Effector memory CD8-positive, alpha-beta T cell (primary cell): ENCODE measurements at places on chromosomes 13 and 19.
A peak's percentile ranks its signal among the peaks of the same experiment; 100 is the strongest.

DNA sequence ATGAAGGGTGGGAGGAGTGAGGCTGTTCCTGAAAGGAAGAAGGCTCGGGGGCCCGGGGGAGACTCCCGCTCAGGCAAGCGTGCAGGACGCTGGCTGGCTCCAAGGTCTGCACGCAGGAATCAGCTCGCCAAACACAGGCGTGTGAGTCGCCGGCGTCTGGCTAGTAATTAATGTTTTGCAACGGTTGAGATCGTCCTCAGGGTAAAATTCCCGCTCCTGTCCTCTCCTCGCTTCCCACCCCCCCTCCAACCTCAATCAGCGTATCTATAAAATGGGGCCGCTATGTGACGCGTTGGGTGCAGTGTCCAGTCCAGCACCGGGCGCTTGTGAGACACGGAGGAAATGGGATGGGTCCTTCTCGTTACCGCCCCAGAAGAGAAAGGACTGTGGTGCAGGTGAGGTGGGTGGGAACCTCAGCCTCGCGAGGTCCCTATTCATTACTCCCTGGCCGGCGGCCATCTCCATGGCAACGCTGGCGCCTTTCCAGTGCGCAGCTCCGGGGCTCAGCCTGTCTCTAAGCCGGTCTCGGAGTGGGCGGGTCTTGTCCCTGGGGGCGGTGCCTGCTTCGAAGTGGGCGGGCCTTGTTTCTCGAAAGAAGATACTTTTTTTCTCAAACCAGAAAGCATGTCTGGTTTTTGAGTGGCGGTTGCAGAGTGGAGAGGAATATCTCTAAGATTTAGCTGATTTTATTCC is 6.5 kb upstream of the ZNF579 start:
- H3K27me3 ChIP-seq: no peaks in the 10 kb centered on the region
- peaks cover 5% of the 10 kb centered on the region for H3K36me3 ChIP-seq
- H3K4me3 ChIP-seq: peak overlapping the region; percentile 69
- DNase-seq: peak; percentile 95
- H3K4me1 ChIP-seq: peaks cover 11% of the 10 kb centered on the region

DNA sequence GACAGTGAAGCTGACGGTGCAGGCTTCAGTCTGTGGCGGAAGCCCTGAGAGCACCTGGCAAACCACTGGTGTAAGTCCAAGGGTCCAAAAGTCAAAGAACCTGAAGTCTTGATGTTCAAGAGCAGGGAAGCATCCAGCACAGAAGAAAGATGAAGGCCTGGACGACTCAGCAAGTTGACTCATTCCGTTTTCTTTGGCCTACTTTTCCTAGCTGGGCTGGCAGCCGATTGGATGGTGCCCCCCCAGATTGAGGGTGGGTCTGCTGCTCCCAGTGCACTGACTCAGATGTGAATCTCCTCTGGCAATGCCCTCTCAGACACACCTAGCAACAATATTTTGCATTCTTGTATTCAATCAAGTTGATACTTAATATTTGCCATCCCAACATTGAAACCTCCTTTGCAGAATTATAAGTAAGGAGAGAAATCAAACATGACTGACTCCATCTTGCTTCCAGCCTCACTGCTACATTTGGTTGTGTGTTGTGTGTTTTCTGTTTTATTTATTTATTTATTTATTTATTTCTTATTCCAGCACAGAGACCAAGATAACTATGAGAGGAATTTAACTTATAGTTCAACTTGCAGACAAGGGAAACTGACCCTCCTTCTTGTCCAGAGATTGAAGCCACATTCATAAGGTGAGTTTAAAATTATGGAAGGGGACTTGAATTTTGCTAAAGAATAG is 32.8 kb downstream of the IGFL2 start:
- no peak overlapping the region for H3K27ac ChIP-seq
- no peak overlapping the region for H3K4me3 ChIP-seq
- no peak for DNase-seq
- H3K4me1 ChIP-seq: no peaks in the 10 kb centered on the region
- peaks cover 71% of the 10 kb centered on the region for H3K27me3 ChIP-seq

DNA sequence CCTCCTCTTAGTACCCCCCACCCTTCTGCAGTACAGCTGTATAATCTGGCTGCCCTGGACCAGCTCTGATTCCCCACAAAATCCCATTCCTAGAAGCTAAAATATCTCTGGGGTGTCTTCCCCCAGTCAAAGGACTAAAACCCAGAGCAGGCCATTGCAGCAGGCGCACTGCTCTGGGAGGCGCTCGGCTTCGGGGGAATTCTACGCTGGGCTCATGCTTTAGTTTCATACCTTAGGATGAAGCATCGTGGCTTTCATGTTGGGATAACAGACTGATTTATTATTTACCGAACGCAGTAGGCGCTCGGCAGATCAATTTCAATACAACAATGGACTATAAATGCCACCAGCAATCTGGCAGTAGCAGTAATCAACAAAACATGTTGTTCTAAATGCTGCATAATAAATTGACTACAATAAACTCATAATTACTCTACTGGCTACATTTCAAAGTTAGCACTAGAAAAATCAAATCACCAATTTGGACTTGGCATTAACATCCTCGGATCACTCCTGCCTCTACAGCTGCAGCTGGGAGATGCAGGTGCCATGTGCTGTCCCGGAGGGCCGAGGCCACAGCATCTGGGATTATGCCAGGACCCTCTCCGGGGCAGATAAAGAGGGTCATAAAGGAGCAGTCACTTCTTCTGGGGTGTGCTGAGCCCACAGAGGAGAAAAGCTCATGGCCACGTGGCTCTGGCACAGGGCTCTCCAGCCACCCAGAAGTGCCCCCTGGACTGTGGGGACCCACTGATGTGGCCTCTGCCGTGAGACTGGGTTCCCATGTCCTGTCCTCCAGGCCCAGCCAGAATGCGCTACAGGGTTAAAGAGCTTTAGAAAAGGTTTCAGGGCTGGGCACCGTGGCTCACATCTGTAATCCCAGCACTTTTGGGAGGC is 35.3 kb downstream of the CEBPG start:
- no peaks in the 10 kb centered on the region for H3K27me3 ChIP-seq
- H3K4me3 ChIP-seq: no peak overlapping the region
- H3K4me1 ChIP-seq: no peaks in the 10 kb centered on the region
- no peaks in the 10 kb centered on the region for H3K36me3 ChIP-seq
- no peak overlapping the region for H3K27ac ChIP-seq

DNA sequence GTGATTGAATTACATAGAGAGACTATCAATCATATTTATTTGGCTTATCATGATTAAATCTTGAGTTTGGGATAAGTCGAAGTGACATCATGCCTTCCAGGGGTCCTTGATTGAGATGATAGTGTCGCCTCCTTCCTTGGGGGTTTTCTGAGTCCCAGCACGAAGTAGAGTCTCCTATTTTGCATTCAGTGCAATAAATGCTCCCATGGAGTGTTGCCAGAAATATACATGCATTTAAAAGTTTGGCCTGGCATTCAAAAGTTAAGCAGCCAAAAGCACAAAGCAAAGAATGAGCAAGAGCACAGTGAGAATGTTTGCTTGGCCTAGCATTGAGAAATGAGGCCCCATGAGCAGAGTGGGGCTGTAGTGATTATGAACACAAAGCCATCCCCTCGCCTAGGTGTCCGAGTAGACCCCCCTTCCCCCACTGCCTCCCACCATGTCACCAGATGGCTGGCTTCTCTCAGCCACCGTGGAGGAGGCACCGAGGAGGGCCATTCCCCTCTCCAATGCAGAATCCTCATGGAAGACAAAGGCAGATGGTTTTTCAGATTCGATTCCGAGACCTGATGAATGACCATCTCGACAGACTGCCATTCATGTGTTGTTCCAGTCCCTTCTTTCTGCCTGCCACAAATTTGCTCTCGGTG is 58.8 kb upstream of the UBL3 start:
- no peak overlapping the region for H3K27ac ChIP-seq
- no peaks in the 10 kb centered on the region for H3K36me3 ChIP-seq
- H3K4me1 ChIP-seq: peaks cover 3% of the 10 kb centered on the region
- no peaks in the 10 kb centered on the region for H3K27me3 ChIP-seq
- DNase-seq: no peak

- no peak for DNase-seq
- H3K27ac ChIP-seq: no peak overlapping the region
- H3K4me1 ChIP-seq: no peaks in the 10 kb centered on the region
- peaks cover 35% of the 10 kb centered on the region for H3K27me3 ChIP-seq
- no peak overlapping the region for H3K4me3 ChIP-seq
These were observed 150.9 kb downstream of the URI1 start for GRCh38 chr19:30092721-30093569.

DNA sequence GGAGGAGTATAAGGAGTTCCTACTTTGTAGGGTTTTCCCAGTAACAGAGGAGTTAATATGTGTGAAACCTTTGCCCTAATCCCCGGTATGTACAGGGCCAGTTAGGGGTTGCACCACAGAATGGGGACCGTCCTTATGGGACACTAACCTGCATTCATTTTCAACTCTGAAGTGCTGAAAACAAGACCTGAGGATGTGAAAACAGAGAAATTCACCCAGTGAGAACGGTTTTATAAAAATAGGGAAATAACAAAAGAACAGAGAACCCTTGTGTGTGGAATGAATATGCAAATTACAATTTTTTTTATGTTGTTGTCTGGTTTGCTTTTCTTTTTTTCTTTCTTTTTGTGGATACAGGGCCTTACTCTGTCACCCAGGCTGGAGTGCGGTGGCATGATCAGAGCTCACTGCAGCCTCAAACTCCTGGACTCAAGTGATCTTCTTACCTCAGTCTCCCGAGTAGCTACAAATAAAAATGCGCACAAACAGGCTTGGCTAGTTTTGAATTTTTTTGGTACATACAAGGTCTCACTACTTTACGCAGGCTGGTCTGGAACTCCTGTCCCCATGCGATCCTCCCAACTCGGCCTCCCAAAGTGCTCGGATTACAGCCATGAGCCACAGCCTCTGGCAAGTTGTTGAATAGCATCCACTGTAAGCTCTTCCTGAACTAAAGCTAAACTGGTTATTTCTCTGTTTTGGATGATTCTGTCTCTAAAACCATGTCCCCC is 10.6 kb downstream of the CLC start:
- H3K4me3 ChIP-seq: no peak overlapping the region
- peaks cover 75% of the 10 kb centered on the region for H3K27me3 ChIP-seq
- no peaks in the 10 kb centered on the region for H3K36me3 ChIP-seq
- H3K27ac ChIP-seq: no peak overlapping the region
- DNase-seq: no peak
